ENCODE measurements at places on chromosomes 12 and 14.

DNA sequence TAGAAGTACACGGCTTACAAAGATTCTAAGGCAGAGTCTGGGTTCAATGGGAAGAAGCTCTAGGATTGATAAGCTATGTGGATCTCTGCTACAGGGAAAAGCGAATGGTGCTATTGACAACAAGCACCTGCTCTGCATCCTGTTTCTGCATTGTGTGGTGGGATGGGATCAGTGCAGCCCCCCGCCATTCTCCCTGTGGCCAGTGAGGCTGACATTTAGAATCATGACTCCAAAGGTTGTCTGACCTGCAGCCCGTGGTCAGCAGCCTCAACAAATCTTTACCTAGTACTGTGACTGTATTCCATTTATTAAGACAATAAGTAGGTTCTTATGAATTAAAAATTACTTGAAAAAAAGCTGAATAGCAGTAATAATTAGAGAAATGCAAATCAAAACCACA, 1477.0 kb upstream of the TMEM132C start:
- DNase-seq, result no peak

GRCh38 chr12:90773491-90773890, 181.5 kb downstream of the CCER1 start:
- no peak for DNase-seq

GRCh38 chr12:2622460-2622859, 172.3 kb upstream of the FKBP4 start:
- no peak for DNase-seq

GRCh38 chr12:65942102-65942501, 117.8 kb downstream of the HMGA2 start:
- no peak for DNase-seq

DNA sequence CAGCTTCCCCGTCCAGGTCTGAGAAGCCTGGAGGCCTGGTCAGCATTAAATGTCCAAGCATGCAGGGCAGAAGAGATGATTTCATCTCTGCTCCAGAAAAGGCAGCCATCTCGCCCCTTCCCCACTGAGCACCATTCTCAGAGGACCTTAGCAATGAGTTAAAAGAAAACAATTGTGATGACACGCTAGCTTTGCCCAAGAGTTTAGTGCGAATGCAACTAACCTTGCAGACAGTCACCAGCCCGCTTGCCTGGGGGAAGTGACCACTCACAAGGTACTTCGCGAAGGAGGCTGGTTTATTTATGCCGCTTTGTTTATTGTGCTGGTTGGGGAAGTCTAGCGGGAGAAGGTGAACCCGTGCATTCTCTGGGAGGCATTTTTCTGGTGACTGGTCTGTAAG, 170.7 kb downstream of the RBM19 start:
- DNase-seq, result no peak

GRCh38 chr12:52689936-52690335, 9.7 kb upstream of the KRT1 start:
- no peak for DNase-seq

GRCh38 chr14:38901791-38902190, 201.2 kb downstream of the SEC23A start:
- no peak for DNase-seq

GRCh38 chr12:113186033-113186365, 478 bp downstream of the RITA1 start:
- no peak for DNase-seq

- no peak for DNase-seq
These were observed 62.1 kb upstream of the KIF21A start for GRCh38 chr12:39505023-39505422.

DNA sequence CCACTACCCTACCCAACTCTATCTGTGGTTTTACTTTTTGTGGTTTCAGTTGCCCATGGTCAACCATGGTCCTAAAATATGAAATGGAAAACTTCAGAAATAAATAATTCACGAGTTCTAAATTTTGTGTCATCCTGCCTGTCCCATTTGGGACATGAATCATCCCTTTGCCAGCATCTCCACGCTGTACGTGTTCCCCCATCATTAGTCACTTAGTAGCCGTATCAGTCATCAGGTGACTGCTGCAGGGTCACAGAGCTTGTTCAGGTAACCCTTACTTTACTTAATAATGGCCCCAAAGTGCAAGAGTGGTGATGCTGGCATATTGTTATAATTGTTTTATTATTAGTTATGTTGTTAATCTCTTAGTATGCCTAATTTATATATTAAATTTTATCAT, 209.9 kb downstream of the ITPR2 start:
- no peak for DNase-seq

GRCh38 chr12:101891462-101891971, 14.1 kb downstream of the DRAM1 start:
- DNase-seq, result no peak

DNA sequence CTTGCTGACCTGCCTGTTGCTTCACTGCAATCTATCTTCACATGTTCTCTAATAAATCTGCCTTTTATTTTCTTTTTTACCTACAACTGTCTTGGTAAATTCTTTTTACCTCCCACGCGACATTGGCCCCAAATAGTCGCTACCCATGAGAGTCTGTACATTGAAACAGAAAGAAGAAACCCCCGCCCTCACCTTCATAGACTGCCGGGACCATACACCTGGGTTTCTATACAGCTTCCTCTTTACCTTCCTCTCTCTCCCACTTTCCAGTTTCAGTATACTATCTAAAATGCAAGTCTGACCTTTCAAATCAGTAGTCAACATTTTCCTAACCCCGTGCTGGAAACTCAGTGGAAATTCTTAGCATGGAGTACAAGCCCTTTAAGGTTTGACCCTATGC, 4.8 kb downstream of the SLC8A3 start:
- DNase-seq, result no peak

GRCh38 chr12:10214895-10215267, 2.2 kb downstream of the GABARAPL1 start:
- no peak for DNase-seq

DNA sequence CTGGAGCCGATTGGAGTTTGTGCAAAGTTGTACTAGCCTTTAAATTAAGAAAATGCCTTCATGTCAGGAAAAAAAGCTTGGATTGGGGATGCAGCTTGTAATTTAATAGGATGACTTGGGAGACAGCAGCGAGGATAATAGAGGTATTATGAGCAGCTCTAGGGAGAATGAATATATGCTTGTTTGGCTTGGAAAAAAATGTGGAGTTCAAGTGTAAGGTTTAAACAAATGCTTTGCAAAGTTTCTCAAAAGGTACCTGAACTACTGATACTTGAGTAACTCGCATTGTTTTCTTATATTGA, 65.3 kb upstream of the RASSF3 start:
- no peak for DNase-seq

GRCh38 chr12:109572506-109572845, 828 bp downstream of the MMAB start:
- no peak for DNase-seq

DNA sequence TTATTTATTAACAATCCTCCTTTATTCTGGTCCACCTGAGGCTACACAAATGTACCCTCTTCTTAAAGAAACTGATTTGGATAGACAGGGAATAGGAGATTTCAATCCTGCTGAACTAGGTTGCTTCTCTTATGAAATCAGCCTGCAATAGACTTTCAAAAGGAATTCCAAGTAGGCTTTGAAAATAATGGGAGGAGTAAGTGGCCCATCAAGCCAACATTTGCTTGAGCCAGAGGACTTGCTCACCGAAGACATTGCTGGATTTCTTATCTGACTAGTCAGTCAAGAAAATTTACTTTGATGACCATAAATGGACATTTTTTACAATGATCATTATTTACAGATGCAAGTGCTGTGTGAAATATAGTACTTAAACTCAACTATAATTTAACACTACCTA, 82.8 kb upstream of the RASSF8 start:
- no peak for DNase-seq

DNA sequence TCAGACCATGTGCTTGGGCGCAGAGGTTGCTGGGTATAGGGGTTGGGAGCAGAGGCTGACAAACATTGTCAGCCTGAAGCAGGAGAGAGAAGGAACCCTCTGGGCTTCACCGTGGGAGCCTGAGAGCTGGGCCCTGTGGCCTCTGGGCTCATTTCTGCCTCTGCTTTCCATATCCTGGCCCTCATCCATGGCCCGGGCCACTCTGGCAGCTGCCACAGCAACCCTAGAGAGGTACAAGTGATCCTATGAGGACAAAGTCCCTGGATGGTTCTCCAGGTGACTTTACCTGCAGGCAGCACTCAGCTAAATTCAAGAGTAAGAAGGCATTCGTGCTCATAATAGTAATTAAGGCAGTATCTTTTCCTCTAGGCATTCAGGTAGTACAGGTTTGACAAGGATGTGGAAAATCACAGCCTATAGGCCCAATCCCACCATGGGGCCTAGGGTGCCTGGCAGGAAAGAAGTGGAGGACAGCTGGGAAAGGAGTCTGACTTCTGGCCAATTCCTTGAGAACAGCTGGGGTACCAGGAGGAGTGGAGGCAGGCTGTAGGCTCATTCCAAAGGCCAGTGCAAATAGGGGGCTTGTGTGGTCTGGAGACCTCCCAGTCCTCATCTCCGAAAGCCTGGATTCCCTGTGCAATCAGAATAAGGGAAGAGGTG, 3.6 kb upstream of the TTC7B start:
- no peak for DNase-seq

GRCh38 chr12:131428091-131428685, 282.7 kb upstream of the SFSWAP start:
- DNase-seq, result no peak

DNA sequence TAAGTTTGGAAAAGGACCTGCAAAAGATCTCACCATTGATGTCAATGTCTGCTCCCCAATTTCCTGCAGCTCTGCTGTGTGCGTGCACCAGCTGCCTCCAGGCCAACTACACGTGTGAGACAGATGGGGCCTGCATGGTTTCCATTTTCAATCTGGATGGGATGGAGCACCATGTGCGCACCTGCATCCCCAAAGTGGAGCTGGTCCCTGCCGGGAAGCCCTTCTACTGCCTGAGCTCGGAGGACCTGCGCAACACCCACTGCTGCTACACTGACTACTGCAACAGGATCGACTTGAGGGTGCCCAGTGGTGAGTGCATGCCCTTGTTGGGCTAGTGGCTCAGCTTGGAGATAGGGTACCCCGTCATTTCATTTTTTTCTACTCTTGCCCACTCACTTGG, 23.7 kb downstream of the ACVR1B start:
- DNase-seq, result no peak

GRCh38 chr12:111335811-111336210, 33.1 kb downstream of the PHETA1 start:
- no peak for DNase-seq

GRCh38 chr12:52217223-52217622, 15.8 kb upstream of the KRT7 start:
- no peak for DNase-seq

DNA sequence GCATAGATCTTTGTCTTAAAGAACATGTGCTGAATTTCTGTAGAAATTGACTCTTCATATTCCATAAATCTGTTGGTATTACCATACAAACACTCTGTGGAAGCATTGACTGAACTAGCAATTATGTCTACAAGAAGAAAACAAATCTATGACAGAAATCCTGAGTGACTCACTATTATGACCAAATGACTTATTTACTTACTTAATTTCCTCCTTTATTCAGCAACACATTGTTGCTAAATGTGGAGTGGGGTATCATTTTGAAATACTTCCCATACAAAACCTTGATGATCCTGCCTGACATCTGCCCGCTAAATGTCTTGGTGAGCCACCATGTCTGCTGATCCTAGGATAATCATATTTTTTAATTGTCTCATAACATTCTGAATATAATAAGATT, 99.1 kb upstream of the SLCO1C1 start:
- DNase-seq, result no peak

DNA sequence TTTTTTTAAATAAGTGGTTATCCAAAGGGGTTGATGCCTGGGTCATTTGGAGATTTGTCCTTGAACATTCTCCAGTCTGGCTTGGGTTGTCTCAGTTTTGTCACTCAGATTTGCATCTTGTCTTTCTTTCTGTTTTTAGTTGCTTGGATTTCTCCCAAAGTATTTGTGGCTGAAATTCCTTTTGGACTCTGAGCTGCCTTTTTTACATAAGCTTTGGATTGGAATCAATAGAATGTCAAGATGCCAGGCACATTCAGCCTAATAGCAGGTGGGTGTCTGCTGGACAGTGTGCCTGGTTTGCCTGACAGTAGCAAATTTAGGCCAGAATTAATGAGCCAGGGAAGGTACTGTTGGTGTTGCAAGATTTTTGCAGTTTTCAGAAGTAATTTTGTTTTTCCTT, 50.0 kb downstream of the FLRT2 start:
- DNase-seq, result no peak

DNA sequence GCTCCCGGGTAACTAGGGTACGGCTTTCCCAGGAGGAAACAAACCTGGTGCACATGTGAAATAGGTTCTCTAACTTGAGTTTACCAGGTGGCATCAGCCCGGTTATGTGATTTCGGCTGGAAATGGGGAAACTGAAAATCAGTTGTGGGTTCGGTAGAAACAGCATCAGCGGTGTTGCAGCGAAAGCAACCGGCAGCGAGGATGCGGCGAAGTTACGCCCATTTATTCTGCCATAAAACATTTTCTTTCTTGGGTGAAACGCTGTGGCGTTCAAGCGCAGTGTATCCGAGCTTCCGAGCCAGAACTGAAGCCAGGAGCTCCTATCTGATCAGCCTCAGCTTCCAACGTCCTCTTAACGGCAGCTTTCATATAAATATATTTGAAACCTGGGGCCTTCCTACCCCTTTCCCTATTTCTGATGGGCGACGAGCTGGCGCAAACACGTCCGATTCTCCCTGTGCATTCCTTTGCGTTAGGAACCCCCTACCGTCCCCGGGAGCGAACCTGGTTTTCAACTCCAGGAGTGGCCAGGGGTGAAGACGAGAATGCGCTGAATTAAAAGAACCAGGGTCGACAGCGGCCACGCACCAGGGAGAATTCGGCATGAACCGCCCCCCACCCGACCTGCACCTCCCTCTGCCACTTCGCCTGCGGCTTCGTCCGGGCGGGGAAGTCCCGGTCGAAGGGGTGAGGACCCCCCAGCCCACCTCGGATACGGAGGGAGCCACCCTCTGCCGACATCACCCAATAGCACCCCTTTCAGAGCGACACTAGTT, 1.6 kb downstream of the DPF3 start:
- no peak for DNase-seq

DNA sequence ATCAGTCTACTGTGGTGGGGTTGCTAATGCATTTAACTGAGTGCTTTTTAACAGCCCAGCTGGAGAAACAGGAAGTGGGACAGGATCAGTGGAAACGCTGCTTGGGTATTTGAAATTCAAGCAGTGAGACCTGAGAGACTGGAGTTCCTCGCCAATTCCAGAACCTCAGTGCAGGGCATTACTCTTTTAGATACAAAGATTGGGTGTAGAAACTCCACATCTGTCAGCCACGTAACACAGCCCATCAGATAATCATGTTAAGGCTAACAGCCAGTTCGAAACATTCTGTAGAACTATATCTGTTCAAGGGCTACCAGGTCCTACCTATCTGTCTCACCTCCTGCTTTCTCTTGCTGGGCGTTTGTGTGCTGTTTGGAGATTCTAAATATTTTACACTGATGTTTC, 45.5 kb downstream of the RAD52 start:
- no peak for DNase-seq

- DNase-seq, result no peak
These were observed 93.9 kb upstream of the DIO3 start for GRCh38 chr14:101467181-101467926.

GRCh38 chr14:96085369-96085768, 46.2 kb downstream of the C14orf132 start:
- DNase-seq, result no peak
